Substantia nigra (tissue), 51 donors: ENCODE measurements at places on chromosomes 13 and 19.

- DNase-seq: no peak
Measured at GRCh38 chr19:5259750-5260149, 80.9 kb downstream of the PTPRS start.

DNA sequence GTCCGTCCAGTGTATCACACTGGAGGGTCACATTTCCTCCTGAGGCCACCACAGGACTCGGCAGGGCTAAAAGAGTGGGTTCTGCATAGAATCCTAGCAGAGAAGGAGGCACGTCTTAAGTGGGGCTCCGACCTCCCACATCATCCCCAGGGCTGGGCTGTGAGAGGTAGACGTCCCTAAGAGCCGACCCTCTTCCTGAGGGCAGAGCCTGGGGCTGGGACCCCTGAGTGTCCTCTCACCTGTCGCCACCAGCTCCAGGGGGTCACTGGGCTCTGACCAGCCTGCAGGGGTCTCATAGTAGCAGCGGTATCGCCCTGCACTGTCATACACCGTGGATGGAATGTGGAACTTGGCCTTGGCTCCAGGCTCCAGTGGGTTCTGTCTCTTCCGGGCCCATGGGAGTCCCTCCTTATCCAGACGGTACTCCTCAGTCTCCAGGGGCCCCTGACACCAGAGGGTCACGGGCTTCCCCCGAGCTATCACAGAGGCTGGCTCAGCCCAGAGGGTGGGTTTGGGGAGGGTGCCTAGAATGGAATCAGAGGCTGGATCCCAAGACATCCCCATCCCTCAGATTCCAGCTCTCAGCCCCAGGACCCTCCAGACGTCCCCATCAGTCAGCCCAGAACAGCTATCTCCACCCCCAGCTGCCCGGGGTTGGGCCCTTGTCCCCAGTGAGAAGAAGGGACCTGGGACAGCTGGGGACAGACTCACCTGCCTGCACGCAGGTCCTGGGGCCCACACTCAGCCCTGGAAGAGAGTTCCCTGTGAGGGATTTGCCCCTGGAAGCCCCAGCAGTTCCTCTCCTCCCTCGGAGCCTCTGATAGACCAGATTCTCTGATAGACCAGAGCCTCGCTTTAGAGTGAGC, 590 bp downstream of the LILRB5 start:
- DNase-seq: no peak

- DNase-seq: no peak
Measured at GRCh38 chr13:108705031-108705430, 75.6 kb downstream of the MYO16 start.

- DNase-seq: no peak
Measured at GRCh38 chr13:47553329-47553977, 447.6 kb downstream of the SUCLA2 start.

DNA sequence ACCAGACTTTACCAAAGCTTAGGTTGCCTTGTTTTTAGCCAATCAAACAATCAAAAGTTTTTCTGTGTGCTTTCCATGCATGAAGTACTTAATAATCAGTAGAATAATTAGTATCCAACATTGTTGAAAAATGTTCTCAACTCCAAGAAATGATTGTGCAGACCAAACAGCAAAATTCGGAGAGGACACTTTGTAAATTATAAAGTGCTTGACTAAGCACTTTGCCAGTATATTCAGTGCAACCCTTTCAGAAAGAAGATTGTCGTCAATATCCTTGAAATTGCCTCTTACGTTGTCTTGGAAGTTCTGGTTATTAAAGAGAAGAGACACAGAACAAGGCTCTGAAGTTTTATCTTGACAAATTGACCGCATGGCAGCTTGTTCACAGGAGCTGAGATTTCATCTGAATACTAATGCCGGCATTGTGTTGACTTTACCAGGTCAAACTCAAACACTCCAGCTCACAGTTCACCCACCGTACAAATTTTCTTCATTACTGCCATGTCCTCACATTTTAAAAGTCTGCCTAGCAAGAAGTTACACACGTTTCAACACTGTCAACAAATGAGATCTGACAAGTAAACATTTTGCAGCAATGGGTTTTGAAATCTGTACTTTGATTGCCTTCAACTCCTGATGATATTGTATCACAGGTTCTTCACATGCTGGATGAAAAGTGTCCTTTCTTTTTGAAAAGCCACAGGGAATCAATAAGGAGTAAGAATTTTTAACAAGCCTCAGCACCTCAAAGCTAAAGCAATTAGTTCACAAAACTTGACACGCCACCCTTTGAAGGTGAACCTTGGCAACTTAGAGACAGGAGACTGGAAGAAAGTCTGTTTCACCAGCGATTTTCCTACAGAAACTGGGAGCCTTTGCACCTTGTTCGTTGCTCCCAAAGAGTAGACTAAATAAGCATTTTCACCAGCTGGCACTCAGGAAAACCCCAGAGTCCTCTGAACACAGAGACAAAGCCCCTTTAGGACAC, 150.9 kb downstream of the RFC3 start:
- DNase-seq: no peak
